ENCODE measurements at places on chromosomes 1 and 21. TPM values are rescaled to one million over a fixed set of nuclear protein-coding genes. Genes with fewer than 3 reads are reported as not detected.

TSPEAR gene
- polyA plus RNA-seq, result 1.0 TPM

ZNF436 gene
- 31.8 TPM for polyA plus RNA-seq

MYBPH gene
- polyA plus RNA-seq, result 0.21 TPM

- DNase-seq, result no peak
Measured at GRCh38 chr1:232521660-232522059, 108.3 kb downstream of the SIPA1L2 start.

- no peak for DNase-seq
Measured at GRCh38 chr1:160419150-160419837, 18.9 kb downstream of the VANGL2 start.

DNA sequence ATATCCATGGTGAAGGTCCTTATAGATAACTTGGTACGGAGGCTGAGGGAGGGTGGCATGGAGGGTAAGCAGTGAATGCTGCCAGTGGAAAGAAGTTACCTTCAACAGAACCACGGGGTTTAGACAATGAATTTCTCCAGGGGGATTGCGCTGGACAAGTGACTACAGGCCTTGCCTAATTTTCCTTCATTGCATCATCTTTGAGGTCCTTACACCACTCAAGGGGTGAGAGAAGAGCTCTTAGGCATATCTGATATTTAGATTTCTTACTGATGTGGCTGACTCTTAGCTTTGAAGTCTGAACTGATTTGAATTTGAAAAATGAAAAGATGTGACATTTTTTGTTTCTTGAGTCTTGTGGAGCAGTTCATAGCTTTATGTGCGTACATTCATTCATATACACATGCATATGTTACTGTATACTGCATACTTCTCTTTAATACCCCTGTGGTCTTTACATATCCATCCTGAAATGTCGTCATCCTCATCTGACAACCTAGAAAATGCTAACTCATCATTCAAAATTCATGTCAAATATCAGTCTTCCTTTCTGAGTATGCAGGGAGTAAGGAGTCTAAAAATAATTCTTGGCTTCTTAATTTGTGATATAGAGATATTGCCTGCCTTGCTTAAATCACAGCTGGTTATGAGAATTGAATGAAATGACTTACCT lies 63.6 kb downstream of the DNM3 start:
- no peak for DNase-seq

GRCh38 chr1:230875370-230875769 lies 7.0 kb upstream of the C1orf198 start:
- no peak for DNase-seq

GRCh38 chr1:108053270-108054013 lies 88.5 kb upstream of the VAV3 start:
- no peak for DNase-seq

DNA sequence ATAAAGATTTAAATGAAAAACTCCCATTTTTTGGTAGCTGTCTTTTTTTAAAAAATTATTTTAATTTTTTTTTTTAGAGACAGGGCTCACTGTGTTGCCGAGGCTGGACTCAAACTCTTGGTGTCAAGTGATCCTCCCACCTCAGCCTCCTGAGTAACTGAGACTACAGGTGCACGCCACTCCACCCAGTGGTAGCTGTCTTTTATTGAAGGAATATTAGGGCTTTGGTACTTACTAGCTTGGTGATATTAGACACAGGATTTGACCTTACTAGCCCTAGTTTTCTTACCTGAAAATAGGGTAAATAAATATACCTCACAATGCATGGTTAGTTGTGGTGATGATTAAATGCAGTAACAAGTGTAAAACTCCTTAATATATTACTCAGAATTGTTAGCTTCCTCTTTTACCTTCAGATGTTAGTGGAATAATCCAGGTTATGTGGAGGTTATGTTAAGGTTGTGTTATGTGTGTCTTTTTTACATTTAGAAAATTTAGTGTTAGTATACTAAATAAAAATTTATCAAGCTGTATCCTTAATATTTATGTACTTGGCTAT lies 66.8 kb downstream of the PHACTR4 start:
- DNase-seq, result no peak

- DNase-seq, result no peak
Measured at GRCh38 chr1:81329041-81329440, 471.7 kb upstream of the ADGRL2 start.

All from left renal pelvis (tissue), 4 donors.